ENCODE measurements at places on chromosomes 13 and 19.

DNA sequence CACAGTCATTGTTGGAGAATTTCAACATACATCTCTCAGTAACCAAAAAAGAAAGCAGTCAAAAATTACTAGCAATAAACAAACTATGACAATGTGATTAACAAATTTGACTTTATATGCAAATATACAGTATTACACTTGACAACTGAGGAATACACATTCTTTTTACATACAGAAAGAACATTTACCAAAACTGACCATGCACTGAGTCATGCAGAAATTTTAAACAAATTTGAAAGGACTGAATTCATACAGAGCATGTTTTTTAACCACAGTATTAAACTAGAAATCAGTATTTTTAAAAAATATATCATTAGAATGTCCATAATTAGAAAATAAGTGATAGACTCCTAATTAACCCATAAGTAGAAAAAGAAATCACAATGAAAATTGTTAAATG, 420.1 kb downstream of the TBC1D4 start:
- DNase-seq = no peak

- no peak for DNase-seq
Observed at GRCh38 chr13:46778095-46778494, 18.9 kb downstream of the ESD start.

GRCh38 chr13:108289819-108290218, 20.3 kb downstream of the TNFSF13B start:
- DNase-seq = no peak

- DNase-seq = no peak
Observed at GRCh38 chr13:55345224-55345623, 1795.5 kb upstream of the PRR20A start.

DNA sequence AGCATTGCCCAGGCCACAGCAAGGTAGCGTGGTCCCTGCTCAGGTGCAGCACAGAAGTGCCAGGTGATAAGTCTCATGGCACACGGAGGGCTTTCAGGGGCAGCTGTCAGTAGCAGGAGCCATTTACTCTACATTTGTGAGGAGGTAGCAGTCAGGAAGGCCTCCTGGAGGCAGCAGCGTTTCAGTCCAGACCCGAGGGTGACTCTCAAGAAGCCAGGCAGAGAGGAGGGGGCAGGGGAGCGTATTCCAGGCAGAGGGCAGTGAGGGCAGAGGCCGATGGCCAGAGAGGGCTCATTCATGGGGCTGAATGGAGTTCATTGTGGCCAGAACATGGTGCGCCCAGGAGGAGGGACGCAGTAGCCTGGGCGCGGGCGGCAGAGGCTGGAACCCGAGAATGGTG, 8.9 kb downstream of the PIAS4 start:
- no peak for DNase-seq

GRCh38 chr13:109494925-109495369, 291.4 kb downstream of the IRS2 start:
- DNase-seq = no peak

- DNase-seq = no peak
Observed at GRCh38 chr13:36910545-36910944, 9.5 kb downstream of the SMAD9 start.
